ENCODE measurements at places on chromosomes 4 and X. TPM values are rescaled to one million over a fixed set of nuclear protein-coding genes. Genes with fewer than 3 reads are reported as not detected.
A peak's percentile ranks its signal among the peaks of the same experiment; 100 is the strongest.

- DNase-seq: no peak
Measured at GRCh38 chrX:143633461-143634308, 2.2 kb downstream of the SLITRK4 start.

DNA sequence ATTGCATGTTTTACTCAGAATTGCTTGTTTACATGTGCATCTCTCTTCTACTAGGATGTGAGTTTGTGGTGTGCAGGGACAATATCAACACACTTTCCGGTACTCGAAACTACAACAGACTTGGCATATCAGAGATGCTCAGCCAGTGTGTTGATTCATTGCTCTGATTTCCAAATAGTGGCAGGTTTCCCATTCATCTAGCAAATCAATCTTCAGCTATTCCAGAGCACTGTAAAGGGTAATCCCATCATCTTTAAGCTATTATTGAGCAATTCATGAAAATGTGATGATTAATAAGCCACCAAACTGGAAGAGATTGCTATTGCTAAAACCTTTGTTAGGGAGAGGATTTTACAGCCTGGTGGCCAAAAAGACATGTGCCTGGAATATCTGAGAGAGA lies 574.2 kb upstream of the CPEB2 start:
- DNase-seq: no peak

GRCh38 chr4:18227880-18228279 lies 206.3 kb upstream of the LCORL start:
- DNase-seq: no peak

DNA sequence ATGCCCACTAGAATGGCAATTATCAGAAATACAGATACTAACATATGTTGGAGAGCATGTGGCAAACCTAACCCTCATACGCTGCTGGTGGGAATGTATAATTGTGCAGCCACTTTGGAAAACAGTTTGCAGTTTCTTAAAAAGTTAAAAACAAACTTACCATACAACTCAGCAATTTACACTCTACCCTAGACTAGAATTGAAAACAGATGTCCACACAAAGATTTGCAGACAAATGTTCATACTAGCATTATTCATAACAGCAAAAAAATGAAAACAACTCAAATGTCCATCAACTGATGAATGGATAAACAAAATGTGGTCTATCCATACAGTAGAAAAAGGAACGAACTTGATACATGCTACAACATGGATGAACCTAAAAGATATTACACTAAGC lies 64.4 kb downstream of the SLC9A7 start:
- DNase-seq: no peak

The RNF212 gene
- total RNA-seq: 1.1 TPM

- DNase-seq: no peak
Measured at GRCh38 chr4:135552131-135552530, 1350.5 kb upstream of the PABPC4L start.

- DNase-seq: no peak
Measured at GRCh38 chrX:53116101-53116500, 22.2 kb downstream of the KANTR start.

- DNase-seq: no peak
Measured at GRCh38 chrX:106039920-106040319, 1.4 kb upstream of the SERPINA7 start.

- DNase-seq: no peak
Measured at GRCh38 chr4:140351093-140352075, 22.1 kb upstream of the SCOC start.

DNA sequence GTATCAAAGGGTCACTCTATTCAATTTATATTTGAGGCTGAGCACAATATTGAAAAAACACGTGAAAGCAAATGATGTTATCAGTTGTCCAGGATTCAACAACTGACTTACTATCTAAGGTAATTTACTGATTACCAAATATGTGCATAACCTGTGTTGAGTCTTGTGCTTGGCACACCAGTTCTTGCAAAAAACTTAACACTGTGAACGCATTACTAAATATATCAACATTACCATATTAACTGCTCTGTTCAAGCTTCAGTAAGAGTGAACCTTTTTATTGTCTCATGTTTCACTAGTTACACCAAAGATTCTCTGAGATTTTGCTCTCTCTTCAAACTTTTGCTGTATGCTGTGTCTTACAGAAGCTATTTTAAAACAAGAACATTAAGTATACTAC lies 38.4 kb downstream of the PPARGC1A start:
- no peak for DNase-seq

GRCh38 chrX:102659790-102660757 lies 8.8 kb downstream of the GPRASP1 start:
- DNase-seq: peak; percentile 50

DNA sequence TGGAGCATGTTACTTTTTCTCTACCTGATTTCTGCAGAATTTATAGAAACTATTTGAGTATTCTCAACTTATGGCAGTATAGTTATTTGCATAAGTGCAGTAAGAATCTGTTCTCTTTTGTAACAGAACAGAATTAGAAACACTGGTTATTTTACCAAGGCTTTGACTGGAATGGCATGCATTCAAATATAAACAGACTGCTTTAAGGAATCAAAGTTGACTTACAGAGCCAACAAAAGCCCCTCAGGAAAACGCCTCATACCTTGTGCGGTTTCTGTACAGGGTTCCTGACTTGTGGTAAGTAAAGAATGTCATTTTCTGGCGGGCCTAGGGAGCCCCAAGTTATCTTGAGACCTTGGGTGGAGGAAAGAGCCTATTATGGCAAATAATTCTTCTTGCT lies 97.1 kb downstream of the GPR143 start:
- DNase-seq: no peak

The CRMP1 gene
- under 0.01 TPM for total RNA-seq

The ARHGAP24 gene
- total RNA-seq: 0.27 TPM

The LINC00632 gene
- total RNA-seq: 0.27 TPM

DNA sequence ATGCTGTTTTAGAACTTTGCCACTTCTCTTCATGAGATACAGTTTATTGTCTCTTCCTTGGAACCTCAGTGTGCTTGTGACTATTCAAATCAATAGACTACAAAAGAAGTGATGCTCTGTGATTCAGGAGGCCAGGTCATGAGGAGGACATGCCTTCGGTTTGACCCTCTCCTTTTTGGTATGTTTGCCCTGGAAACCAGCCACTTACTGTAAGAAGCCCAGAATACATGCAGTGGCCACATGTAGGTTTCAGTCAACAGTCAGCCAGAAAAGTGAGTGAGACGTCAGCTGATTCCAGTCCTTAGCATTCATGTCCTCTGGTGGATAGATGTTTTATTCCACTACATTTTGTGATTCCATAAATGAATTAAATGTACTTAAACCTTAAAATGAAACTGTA lies 328.7 kb downstream of the PCDH18 start:
- no peak for DNase-seq

DNA sequence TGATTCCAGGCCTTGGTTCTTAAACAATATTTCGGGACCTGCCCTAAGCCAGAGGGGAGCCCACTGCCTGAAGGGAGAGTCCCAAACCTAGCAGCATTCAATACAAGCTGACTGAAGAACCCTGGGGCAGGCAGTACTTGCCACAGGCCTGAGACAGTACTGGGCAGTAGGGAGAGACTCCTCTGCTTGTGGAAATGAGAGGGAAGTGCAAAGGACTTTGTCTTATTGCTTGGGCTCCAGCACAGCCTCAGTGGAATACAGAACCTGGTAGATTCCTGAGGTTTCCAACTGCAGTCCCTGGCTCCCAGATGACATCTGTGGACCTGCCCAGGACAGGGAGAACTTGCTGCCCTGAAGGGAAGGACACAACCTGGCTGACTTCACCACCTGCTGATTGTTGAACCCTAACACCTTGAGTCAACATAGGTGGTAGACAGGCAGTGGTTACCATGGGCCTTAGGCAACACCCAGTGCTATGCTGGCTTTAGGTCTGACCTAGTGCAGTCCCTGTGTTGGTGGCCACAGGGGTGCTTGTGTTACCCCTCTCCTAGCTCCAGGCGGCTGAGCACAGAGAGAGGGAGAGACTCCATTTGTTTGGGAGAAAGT lies 20.3 kb upstream of the ABCG2 start:
- DNase-seq: no peak

DNA sequence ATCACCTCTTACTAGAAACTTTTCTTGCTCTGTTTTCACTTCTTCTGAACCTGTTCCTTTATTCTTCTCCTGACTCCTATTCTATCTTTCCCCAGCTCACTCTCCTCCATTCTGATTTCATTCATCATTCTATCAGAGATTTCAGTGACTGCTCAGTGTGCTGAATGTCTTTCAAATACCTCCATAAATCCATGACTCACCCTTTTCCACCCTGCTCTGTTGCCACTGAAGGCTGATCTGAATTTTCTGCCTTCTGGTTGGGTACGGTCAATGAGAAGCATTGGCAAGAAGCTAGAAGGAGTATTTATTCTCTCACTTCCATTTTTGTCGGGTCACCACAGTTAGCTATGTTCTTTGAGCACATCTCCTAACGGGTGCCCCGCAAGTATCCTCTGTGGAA lies 265.9 kb downstream of the CBLL2 start:
- no peak for DNase-seq

GRCh38 chr4:158462611-158463010 lies 59.1 kb upstream of the RXFP1 start:
- no peak for DNase-seq

- no peak for DNase-seq
Measured at GRCh38 chr4:102504941-102505340, 3.8 kb downstream of the NFKB1 start.

The TEX13A gene
- total RNA-seq: not detected

- DNase-seq: no peak
Measured at GRCh38 chr4:154427149-154427548, 64.5 kb downstream of the DCHS2 start.

GRCh38 chrX:121836000-121836399 lies 788.6 kb downstream of the GLUD2 start:
- DNase-seq: no peak

DNA sequence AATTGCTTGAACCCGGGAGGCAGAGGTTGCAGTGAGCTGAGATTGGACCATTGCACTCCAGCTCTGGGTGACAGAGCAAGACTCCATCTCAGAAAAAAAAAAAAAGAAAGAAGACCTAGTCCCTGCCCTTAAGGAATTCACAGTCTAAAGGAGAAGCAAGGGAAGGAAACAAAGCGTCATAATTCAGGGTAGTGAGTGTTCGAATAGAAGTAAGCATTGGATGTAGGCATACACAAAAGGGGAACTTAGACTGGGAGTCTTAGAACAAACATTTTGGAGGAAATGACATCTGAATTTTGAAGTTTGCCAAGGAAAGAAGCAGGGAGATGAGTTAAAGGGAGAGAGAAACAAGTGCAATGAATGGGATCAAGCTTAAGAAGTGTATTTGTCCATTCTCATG lies 32.4 kb downstream of the PPM1K start:
- peak; percentile 56 for DNase-seq

The SPANXC gene
- not detected for total RNA-seq

The KIAA1210 gene
- total RNA-seq: not detected

GRCh38 chrX:70979136-70979762 lies 48.4 kb upstream of the SLC7A3 start:
- no peak for DNase-seq

All from hematopoietic multipotent progenitor cell (in vitro differentiated cells).